GM12891 (cell line): ENCODE measurements at places on chromosomes 3 and 15.
A peak's percentile ranks its signal among the peaks of the same experiment; 100 is the strongest.

DNA sequence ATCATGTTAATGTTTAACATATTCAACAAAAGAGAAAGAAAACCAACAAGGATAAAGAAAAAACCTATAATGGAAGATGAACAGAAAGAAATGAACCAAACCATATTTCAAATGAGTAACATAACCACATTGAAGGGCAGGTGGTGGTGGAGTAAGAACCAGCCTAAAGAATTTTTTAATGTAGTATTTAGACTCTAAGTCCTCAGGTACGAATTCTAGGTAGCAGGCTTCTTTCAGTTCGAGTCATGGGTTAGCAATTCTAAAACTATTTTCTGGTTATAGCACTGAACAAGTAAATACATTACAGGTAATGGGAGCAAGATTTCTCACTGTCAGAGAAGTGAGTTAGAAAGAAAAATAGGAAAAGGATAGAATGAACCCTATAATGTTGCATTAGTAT, 24.4 kb downstream of the DCBLD2 start:
- DNase-seq: no peak

DNA sequence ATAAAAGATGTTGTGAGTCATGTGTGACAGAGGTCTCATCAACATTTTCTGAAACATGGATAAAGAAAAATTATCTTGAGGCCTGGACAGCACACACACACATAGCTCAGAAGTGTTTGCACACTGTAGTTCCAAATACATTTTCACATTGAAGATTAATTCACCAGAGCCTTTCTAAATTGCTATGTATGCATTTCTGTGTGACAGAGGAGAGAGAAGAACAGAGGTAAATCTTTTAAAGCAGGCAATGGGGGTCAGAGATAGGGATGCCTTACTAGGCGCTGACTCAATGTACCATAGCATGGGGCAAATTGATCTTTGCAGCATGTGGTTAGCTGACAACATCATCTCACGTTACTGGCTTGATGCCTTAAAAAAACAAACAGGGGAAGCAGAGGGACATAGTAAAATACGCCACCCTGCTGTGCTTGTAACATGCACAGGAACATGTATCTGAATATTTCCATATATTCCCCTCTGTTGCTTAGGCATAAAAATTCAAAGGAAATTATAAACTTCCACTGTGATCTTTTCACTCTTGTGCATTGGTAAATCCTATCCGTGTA, 7.7 kb downstream of the POU1F1 start:
- no peak for DNase-seq

DNA sequence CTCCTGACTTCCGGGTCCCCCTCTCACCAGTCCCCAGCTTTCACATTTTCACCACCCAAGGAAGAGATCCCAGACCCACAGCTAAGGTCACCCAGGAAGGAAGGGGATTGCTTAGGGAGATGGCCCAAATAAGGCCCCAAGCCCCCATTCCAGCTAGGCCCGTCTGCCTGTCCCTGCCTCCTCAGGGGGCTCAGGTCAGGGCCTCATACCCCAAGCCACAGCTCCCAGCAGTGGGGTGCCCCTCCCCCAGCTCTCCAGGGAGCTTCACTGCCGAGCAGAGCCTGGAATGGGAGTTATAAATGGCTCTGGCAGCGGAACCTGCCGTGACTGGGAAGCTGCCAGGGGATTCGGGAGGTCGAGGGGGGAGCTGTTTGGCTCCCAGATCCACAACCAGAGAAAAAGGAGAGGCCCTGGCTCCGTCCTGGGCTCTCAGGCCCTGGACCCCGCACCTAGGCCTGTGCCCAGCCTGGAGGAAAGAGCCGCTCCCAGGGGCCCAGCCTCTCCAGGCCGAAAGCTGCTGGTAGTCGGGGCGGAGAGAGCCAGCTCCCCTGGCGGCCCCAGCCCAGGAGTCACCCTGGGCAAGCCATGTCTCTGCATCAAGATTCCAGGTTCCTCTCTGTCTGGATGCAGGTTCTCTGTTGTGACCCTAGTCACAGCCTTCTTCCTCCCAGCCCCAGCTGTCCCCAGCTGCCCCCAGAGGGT, 550 bp downstream of the CCDC9B start:
- no peak for DNase-seq

- peak; percentile 24 for DNase-seq
Measured at GRCh38 chr15:63043335-63044076, 959 bp downstream of the TPM1 start.

- no peak for DNase-seq
Measured at GRCh38 chr3:151722856-151723255, 10.9 kb upstream of the AADACL2 start.

DNA sequence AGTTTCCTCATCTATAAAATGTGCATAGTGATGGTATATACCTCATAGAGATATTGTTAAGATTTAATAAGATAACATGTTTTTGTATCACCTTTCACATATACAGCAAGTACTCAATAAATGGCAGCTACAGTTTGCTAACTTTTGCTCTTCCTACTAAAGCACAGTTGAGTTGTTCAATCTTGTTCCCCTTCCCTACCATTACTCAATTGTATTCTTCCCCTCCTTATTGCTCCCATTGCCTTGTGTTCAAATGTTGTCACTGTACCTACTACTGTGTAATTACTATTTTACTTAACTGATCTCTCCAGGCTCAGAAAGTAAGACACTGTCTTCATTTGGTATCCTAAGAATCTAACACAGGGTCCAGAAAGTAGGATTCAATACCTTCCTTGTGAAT, 5.5 kb downstream of the CD47 start:
- DNase-seq: no peak

DNA sequence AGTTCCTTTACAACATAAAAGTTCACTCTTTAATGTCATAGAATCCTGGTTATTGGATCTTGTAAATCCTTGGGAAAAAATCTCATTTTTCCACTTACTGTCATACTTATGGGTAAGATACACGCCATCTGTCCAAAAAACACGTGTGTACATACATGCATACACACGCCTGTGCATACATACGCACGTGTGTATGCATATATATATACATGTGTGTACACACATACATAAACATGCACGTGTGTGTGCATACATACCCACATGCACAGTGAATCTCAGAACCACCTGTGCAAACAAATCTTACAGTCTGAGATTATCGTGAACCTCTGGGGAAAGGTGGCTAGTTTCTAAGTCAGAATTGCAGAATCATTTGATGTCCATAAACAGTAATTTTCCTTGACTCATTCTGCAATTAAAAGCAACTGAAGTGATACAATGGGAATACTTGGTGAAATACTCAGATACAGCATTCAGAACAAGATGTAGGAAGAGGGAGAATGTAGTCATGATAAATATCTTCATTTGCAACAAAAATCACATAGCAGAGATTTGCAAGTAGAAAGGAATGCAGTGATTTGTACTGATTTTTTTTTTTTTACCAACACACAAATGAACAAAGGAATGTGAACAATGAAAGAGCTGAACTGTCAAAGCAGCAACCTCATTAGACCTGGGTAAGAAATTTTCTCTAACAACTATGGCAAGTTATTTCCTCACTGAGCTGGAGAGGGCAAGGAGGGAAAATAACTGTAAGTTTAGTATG, 160.6 kb upstream of the POU1F1 start:
- DNase-seq: no peak

DNA sequence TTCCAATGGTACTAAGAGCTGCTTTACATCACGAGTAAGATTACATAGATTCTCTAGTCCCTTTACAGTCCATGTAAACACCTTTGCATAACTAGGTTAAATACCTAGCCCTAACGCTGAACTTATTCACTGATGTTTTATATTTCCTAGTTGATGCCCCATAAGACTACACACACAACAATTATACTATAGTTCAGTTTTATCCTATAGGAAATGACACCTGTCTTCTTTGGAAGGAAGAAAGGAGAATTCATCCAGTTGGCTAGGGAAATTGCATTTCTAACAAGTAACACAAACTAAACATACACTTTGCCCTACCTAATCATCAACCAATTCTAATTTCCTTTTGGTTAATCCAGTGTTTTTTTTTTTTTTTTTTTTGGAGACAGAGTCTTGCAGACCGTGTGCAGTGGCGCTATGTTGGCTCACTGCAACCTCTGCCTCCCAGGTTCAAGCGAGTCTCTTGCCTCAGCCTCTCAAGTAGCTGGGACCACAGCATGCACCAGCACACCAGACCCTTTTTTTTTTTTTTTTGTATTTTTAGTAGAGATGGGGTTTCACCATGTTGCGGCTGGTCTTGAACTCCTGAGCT, 13.9 kb downstream of the PDE12 start:
- no peak for DNase-seq

GRCh38 chr3:176106380-176106779, 1090.9 kb downstream of the TBL1XR1 start:
- no peak for DNase-seq

- DNase-seq: no peak
Measured at GRCh38 chr3:134495980-134496379, 10.1 kb downstream of the CEP63 start.

- no peak for DNase-seq
Measured at GRCh38 chr3:132254076-132254755, 63.0 kb upstream of the ACP3 start.

DNA sequence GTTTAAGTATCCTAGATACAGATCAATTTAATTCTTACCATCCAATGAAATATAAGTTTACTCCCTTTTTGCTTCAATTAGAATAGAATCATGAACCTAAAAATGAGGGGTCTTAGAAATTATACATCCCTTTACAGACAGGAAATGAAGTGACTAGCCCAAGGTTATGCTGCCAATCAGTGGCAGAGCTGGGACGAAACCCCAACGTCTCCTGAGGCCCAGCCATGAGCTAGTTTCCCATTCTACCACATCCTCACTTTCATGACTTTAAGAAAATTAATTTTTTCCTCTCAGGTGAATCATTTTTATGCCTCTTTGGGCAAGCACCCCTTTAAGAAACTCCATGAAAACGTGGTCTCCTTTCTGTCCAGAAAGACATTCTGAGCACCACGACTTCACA, 11.2 kb downstream of the LRIG1 start:
- DNase-seq: no peak

DNA sequence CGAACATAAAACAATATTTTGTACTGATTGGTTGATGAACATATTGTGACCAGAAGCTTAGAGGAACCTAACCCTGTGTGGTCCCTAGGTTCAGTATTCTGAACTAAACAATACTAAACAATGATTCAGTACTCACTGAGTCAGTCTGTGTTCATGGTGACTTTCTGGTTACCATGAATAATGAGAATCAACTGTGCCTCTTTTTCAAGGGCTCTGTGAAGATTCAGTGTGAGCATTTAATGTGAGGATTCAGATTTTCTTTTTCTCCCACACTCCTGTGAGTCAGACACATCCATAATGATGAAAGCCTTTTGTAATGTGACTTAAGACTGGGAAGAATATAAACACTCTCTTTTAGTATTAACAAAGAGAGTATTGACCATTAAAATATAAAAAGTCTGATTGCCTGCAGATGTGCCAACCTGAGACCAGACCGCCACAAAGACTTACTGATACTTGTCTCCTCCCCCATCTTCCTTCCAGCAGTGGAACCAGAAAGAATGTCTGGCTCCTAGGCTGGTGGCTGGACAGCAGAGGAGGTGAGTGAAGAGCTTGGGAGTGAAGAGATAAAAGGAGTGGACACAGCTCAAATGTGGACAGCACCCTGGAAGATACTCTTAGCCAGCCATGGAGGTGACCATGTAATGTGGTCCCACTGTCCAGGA, 17.6 kb upstream of the ACTL6A start:
- DNase-seq: no peak

- DNase-seq: no peak
Measured at GRCh38 chr3:138199851-138200250, 12.8 kb downstream of the ARMC8 start.

DNA sequence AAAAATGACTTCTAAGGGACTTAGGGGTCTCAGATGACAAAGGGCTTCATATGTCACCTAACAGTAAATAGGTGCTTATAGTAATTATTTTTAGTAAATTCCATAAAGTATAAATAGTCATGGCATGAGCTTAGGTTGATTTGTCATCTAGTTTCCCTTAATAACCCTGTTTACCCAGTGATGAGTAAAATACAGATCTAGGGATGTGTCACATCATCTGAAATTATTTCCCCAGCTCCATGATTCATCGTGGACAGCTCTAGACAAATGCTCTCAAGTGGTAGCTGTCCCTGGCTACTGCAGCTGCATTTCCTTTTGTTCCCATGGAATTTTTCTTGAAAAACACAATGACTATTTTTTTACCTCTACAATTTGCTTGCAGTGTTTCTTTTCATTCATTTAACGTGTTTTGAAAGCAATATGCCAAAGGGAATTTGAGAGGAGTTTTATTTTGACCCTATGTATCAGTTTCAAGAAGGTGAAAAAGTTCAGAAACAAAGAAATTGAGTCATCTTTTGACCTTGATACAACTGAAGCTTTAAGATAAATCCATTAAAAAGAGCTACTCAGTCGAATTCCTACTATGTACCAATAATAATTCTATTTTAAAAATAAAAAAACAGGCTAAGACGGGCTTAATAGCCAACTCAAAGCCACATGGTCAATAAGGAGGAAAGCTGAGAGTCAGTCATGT, 241.6 kb downstream of the KCNMB2 start:
- DNase-seq: no peak

- no peak for DNase-seq
Measured at GRCh38 chr3:138323971-138324370, 5.7 kb downstream of the NME9 start.

DNA sequence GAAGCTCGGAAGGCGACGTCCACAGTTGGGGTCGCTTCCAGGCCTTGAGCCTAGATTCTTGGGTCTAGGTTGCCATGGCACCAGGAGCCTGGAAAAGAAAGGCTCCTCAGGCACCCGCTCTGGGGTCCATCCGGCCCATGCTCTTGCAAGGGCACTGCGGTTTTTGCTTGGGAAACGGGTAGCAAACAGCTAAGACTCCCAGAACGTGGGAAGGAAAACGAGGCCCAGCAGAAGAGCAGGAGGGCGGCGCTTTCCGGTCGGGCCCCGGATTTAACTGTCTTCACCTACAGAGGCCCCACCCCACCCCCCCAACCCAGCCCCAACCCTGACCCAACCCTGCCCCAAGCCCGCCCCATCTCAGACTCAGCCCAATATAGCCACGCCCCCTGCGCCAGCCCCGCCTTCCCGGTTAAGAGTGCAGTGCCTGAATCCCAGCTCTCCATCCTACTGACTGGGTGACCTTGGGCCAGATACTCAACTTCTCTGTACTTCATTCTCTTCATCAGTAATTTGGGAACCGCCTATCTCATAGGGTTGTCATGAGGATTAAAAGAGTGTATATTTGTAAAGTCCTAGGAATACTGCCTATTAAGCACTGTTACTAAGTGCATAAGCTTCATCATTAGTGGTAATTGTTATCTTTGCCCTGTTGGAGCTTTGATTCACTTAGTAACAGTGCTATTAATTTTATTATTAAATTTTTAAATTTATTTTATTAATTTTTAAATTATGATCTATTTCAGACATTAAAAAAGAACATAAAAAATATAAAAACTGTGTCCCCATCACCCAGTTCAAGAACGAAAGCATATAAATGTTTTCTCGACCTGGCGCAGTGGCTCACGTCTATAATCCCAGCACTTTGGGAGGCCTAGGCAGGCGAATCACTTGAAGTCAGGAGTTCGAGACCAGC, 28.4 kb upstream of the SMAD6 start:
- DNase-seq: no peak

DNA sequence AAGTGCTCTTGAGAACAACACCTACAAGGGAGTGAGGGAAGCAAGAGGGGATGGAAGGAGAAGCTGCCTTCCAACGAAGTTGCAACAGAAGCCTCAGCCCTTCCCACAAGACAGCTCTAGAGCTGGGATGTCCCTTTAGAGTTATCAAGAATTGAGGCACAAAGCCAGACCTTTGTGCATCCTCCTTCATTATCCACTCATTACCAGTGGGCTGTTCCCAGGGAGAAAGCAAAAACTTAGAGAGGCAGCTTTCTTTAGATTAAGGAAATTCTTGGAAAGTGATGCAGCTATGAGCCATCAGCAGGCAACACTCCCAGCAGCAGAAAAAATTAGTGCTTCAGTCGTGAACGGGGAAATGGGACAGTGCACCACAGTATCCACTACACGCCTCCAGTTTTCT, 10.6 kb upstream of the CD96 start:
- no peak for DNase-seq
